Stimulated activated CD8-positive, alpha-beta memory T cell treated with anti-CD3 and anti-CD28 coated beads, Interleukin-15, amount 100 ng/mL, for 4 hours (primary cell): ENCODE measurements at places on chromosomes 12 and 14.
A peak's percentile ranks its signal among the peaks of the same experiment; 100 is the strongest.

DNA sequence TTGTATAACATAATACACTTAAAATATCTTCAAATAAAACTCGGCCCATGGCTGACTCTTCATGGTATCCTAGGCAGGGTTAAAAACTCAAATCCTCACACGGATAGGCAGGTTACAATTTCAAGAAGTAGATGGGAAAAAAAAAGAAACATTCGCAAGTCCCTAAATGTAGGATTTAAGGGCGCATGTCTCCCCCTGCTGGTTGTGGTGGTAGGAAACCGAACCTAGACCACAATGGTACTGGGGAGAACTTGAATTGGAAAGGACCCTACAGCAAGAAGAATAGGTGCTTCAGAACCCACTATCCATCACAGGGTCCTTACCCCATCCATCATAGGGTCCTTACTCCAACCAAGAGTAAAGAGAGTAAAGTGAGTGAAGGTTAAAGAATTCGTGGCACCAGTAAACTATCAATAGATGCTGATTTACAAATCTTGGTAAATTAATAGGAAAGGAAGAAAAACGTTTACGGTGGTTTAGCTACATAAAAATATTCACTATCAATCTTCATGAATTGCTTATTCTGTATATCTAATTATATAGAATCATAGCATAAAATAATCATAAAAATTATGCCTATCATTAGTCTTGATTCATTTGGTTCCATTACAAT, 3.3 kb upstream of the CIPC start:
- DNase-seq = peak; percentile 34

DNA sequence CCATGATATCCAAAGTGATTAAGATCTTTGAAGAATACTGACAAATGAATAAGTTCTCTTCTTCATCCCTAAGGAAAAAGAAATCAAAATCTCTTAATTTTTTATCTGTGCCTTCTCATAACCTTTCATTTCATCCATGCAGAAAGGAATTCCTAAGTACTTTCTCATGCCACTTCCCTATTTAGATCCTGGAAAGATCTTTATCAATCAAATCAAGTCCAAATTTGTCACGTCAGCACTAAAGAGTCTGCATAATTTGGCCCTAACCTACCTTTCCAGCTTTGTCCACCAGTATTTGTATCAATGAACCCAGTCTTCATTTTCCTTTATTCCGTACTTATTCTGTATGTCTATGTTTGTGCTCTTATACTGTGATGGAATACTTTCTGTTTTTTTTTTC, 41.2 kb downstream of the VEZT start:
- DNase-seq = no peak

- DNase-seq = peak; percentile 34
Measured at GRCh38 chr12:123223241-123223668, 9.7 kb downstream of the MPHOSPH9 start.

GRCh38 chr12:101609198-101609597, 14.4 kb downstream of the MYBPC1 start:
- no peak for DNase-seq

DNA sequence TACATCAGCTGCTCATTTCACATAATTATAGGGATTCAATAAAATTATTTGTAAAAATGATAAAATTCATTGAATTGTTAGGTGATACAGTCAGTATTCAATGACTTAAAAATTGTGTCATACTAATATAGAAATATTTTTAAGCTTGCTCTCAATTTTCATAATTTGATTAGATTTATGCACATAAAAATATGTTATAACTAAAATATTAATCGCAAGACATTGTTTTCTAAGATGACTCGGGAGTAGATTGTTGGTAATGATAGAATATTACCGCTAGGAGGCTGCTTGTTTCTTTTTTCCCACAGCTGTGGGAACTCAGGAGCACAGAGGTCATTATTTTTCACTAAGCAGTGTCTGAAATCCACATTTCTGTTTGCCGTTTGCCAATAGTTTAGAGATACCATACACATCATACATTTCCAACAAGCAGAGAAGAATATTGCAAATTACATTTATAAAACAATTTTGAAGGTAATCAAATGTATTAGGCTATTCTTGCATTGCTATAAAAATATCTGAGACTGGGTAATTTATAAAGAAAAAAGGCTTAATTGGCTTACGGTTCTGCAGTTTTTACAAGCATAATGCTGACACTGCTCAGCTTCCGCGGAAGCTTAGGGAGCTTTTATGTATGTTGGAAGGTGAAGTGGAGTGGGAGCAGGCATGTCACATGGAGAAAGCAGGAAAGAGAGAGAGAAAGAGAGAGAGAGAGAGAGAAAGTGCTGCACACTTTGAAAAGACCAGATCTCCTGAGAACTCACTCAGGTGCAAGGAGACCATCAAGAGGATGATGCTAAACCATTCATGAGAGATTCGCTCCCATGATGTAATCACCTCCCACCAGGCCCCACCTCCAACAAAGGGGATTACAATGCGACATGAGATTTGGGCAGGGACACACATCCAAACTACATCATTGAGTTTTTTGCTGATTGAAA, 9.2 kb downstream of the CD69 start:
- DNase-seq = peak; percentile 55

DNA sequence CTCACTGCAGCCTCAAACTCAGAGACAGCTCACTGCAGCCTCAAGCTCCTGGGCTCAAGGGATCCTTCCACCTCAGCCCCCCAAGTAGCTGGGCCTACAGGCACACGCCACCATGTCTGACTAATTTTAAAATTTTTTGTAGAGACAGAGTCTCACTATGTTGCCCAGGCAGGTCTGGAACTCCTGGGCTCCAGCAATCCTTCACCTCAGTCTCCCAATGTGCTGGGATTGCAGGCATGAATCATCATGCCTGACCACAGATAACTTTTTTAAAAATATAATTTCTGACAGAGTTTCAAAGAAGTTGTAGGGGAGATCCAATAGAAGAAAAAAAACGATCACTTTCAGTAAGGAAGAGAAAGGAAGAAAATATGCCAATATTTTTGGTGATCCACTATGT, 189.7 kb upstream of the CDKN3 start:
- no peak for DNase-seq

DNA sequence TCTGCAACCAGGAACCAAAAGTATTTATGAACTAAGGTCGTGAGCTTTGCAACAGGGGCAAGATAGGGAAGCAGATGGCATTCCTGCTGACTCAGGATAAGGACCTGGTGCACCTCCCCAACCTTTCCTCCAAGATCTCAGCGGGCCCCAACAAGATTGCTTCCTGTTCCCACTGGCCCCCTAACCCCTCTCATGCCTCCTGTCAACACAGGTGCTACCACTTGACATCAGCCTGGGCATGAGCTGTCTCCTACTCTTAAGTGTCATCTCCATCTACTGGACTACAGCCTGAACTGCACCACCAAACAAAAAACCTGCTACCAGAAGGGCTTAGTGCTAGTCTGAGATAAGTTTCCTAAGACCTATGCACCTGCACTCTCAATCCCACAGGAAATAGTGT, 32.7 kb downstream of the MED6 start:
- no peak for DNase-seq

DNA sequence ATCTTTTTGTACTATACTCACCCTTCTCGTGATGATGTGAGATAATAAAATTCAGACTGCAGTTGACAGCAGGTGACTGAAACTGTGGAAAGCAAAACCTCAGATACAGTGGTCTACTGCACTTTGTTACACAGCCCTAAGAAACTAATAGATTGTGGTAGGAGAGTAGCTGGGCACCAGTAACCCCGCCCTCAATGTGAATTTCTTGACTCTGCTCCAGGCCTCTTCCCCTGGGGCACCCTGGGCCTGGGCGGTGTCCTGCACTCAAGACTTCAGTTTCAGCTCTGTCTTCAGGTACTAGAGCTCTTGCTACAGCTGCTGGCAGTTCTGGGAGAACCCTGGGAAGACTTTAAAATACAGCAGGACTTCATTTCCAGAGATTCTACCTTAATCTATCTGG, 197.6 kb upstream of the AVPR1A start:
- no peak for DNase-seq

GRCh38 chr12:129927316-129927900, 23.6 kb upstream of the TMEM132D start:
- DNase-seq = no peak

DNA sequence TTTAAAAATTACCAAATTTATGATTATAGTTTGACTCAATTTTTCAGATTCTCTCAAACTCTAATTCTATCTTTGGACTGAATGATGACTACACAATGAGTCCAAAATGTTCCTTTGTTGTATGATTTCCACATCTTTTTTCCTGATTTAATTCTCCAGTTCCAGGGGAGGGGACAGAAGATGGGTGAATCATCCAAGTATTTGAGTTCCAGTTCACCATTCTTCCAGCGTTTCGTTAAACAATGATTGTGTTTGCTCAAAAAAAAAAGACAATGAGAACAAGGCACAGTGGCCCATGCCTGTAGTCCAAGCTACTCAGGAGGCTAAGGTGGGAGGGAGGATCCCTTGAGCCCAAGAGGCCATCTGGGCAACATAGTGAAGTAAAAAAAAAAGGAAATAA, 23.8 kb downstream of the BAZ1A start:
- no peak for DNase-seq

- no peak for DNase-seq
Measured at GRCh38 chr14:89540830-89541470, 123.9 kb upstream of the FOXN3 start.

DNA sequence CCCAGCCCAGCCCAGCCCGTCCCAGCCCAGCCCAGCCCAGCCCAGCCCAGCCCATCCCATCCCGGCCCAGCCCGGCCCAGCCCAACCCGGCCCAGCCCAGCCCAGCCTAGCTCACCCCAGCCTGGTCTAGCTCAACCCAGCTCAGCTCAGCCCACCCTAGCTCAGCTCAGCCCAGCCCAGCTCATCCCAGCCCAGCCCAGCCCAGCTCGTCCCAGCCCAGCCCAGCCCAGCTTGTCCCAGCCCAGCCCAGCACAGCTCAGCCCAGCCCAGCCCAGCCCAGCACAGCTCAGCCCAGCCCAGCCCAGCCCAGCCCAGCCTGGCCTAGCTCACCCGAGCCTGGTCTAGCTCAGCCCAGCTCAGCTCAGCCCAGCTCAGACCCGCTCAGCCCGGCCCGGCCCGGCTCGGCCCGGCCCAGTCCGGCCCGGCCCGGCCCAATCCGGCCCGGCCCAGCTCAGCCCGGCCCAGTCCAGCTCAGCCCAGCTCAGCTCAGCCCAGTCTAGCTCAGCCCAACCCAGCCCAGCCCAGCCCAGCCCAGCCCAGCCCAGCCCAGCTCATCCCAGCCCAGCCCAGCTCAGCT, 184.7 kb downstream of the TMEM121 start:
- DNase-seq = no peak

DNA sequence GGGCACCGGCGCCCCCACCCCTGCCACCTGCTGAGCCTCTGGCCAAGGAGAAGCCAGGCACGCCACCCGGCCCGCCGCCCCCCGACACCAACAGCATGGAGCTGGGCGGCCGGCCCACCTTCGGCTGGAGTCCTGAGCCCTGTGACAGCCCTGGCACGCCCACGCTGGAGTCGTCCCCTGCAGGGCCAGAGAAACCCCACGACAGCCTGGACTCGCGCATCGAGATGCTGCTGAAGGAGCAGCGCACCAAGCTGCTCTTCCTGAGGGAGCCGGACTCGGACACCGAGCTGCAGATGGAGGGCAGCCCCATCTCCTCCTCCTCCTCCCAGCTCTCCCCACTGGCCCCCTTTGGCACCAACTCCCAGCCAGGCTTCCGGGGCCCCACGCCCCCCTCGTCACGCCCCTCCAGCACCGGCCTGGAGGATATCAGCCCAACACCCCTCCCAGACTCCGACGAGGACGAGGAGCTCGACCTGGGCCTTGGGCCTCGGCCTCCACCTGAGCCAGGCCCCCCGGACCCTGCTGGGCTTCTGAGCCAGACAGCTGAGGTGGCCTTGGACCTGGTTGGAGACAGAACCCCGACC, 6.5 kb downstream of the SETD1B start:
- DNase-seq = no peak

- DNase-seq = no peak
Measured at GRCh38 chr14:73253721-73254120, 16.4 kb downstream of the PAPLN start.

GRCh38 chr14:51821822-51822221, 38.6 kb upstream of the GNG2 start:
- no peak for DNase-seq
